ENCODE measurements at places on chromosomes 7 and 10.

DNA sequence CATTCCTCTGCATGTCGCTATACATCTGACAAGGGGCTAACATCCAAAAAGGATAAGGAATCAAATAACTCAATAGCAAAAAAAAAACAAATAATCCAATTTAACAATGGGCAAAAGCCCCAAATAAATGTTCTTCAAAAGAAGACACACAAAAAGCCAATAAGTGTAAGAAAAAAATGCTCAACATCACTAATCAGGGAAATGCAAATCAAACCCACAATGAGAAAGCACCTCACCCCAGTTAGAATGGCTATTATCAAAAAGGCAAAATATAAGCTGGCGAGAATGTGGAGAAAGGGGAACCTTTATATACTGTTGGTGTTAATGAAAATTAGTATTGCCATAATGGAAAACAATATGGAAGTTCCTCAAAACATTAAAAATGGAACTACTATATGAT lies 14.3 kb downstream of the ARHGAP12 start:
- DNase-seq = no peak

GRCh38 chr7:117062300-117062699 lies 109.0 kb downstream of the ST7 start:
- DNase-seq = no peak

- DNase-seq = no peak
Measured at GRCh38 chr10:17250736-17251135, 22.7 kb downstream of the VIM start.

DNA sequence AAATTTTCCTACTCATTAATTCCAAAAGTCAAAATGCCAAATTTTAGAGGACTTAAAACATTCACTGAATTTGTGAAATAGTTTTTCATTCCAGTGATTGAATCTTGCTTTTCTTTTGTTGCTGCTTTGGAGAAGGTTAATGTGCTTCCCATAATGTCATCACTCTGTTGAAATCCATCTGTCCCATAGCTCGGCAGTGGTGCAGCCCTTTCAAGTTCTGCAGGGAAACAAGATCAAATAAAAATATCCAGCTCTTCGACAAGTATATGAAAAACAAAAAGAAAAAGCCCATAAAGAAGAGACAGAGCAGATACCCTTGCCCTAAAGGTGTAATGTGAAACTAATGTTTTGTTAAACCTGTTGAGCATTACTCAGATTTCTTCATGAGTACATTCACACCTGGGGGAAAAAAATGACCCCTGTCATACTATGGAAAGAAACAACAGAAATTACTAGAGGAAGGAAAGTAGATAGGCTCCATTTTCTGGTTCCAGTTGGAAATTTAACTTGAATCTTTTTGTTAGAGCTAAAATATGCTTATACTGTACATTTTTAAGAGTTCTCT lies 35.1 kb downstream of the AGR3 start:
- DNase-seq = no peak

DNA sequence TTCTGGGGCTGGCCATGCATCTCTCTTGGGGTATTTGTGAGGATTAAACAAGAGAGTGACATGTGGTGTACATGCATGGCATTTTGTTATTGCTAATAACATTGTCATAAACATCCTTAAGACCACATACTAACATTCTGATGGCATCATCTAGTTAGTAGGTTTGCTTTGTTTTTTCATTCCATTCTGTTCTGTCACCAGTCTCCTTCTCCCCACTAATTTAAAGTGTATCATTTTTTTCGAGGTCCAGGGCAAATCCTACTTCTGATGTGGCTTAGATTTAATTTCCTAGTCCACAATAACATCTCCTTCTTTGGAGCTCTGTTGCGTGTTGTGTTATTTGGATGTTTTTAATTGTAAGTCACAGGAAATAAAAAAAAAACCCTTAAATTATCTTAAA lies 248.1 kb downstream of the LRMDA start:
- DNase-seq = no peak

- no peak for DNase-seq
Measured at GRCh38 chr10:69372126-69372980, 44.4 kb downstream of the TACR2 start.

- DNase-seq = no peak
Measured at GRCh38 chr7:6172224-6172909, 100.1 kb downstream of the CYTH3 start.

DNA sequence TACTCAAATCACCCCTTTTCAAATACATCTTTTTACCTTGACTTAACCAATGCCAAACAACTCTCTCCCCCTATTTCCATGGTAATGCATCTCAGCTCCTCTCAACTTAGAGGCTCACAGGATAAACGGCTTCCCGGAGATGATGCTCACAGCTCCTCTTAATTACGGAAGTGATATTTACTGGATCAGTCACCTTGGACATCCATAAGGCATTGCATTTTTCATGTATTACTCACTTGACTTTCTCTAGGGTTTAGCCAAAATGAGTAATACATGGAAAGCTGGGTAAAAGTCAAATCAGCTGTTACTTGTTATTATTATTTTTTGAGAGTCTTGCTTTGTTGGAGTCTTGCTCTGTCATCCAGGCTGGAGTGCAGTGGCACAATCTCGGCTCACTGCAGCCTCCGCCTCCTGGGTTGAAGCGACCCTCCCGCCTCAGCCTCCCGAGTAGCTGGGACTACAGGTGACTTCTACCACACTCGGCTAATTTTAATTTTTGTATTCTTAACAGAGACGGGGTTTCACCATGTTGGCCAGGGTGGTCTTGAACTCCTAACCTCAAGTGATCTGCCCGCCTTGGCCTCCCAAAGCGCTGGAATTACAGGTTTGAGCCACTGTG lies 73.3 kb upstream of the RHEB start:
- DNase-seq = no peak

DNA sequence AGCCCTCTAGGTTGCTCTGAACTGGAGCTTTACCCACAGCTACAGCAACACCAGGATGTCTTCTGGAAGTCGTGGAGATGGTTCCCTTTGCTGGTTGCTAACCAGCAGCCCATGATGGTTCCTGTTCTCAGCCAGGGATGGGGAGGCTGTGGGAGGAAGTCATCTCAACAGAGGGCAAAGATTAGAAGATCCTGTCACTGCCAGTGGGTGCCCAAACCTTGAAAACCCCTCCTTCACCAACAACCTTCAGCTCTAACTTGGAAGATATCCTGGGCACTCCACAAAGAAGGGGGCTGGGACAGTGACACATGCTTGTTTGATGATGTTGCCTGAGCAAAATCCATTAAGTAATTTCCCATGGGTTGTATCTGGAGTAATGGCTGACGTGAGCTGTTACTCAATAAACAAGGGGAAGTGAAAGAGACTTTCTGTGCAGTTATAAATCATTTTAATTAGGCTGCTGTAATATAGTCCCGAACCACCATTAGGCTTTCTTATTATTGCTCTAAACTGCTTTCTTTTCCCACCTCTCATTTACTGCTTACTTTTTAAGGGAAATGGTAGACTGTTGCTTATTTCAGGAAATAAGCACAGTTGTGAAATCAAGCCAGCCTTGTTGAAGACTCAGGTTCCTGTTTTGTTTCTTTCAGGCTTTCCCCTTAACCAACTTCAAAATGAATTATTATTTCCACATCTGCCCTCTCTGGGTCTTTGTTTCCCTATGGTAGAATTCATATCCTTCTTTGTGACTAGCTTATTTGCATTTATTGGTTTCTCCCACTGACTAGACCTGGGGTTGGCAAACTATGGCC lies 124.8 kb downstream of the PPP1R17 start:
- no peak for DNase-seq

GRCh38 chr10:128031216-128031615 lies 95.0 kb downstream of the MKI67 start:
- no peak for DNase-seq

DNA sequence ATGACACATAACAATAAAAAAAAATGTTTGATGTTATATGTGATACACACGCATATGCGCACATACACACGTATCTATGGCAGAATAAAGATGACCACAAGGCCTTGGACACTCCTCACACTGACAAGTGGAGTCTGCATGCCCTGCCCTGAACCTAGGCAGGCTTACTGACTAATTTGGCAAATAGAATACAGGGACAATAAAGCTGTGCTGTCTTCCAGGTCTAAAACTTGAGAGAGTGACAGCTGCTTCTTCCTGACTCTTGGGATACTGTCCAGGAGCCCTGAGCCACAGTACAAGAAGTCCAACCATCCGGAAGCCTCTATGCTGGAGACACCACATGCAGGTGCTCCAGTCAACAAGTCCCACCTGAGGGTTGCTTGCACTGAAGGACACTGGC lies 20.3 kb downstream of the PARD3 start:
- no peak for DNase-seq

- DNase-seq = no peak
Measured at GRCh38 chr7:133778472-133778871, 348.7 kb upstream of the LRGUK start.

DNA sequence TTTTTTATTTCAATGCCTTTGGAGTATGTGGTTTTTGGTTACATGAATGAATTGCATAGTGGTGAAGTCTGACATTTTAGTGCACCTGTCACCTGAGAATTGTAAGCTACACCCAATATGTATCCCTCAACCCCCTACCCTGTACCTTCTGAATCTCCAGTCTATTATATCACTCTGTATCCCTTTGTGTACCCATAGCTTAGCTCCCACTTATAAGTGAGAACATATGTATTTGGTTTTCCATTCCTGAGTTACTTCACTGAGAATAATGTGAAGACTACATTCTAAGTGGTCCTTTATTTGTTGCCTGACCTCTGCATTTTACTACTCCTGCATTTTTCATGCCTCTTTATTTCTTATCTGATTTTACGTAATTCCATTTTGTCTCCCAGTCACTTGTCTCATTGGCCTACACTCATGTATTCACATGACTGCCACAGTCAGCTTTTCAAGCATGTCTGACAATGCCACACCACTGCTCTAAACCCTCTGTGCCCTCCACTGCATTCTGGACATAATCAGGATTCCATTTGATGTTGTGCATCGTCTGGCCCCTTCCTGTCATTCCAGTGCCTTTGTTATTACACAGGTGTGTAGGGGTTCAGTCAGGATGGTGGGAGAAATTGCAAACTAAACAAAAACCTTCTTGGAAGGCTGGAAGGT lies 1325.5 kb downstream of the XPNPEP1 start:
- DNase-seq = no peak

- DNase-seq = no peak
Measured at GRCh38 chr10:34736976-34737771, 77.9 kb downstream of the PARD3 start.

DNA sequence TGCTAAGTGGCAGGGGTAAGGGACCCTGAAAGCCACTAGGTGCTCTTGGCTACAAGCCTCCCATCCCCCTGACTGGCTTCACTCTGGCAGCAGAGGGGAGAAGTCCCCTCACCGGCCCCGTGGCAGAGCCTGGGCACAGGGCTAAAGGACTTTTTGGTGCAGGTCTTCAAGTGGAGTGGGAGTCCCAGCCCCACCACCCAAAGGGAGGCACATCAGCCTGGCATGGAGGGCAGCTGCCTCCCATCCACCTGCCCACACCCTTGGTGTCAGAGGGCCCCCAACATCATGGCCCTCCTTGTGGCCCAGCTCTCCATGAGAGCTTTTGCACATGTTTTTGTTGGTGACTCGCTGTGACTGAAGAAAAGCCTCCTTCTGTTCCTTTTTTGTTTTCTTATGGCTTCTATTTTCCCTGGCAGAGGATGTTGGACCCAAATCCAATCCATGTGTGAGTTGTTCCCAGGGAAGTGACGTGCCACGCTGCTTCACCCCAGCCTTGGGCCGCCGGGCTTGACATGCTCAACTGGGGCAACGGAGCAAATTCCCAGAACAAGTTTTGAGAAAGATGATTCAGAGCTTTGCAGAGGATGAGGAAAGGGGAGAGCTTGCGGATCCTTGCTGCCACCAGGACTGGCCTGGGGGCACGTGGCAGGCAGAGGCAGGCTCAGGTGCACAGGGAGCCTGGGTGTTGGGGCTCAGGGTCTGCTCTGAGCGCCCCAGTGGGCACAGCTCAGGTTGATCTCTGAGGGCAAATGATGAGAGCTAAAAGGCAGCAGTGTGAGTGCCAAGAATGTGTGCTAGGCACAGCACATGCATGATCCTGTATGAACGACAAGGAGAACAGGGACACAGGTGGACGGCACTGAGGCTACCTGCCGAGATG lies 1.9 kb upstream of the AEBP1 start:
- DNase-seq = peak; percentile 65
